Ovary (tissue), 10 donors: ENCODE measurements at places on chromosomes 4 and X.
A peak's percentile ranks its signal among the peaks of the same experiment; 100 is the strongest.

GRCh38 chr4:122150931-122151330, 1.2 kb upstream of the BLTP1 start:
- no peaks in the 10 kb centered on the region for H3K36me3 ChIP-seq
- no peaks in the 10 kb centered on the region for H3K27me3 ChIP-seq
- H3K4me3 ChIP-seq = no peak overlapping the region
- no peak for DNase-seq
- H3K4me1 ChIP-seq = peaks cover 5% of the 10 kb centered on the region

GRCh38 chr4:112514647-112515197, 1.3 kb downstream of the NEUROG2 start:
- DNase-seq = no peak
- no peaks in the 10 kb centered on the region for H3K36me3 ChIP-seq
- peaks cover 11% of the 10 kb centered on the region for H3K4me1 ChIP-seq
- H3K27me3 ChIP-seq = no peaks in the 10 kb centered on the region
- H3K4me3 ChIP-seq = peak overlapping the region; percentile 8
- no peak overlapping the region for H3K27ac ChIP-seq

DNA sequence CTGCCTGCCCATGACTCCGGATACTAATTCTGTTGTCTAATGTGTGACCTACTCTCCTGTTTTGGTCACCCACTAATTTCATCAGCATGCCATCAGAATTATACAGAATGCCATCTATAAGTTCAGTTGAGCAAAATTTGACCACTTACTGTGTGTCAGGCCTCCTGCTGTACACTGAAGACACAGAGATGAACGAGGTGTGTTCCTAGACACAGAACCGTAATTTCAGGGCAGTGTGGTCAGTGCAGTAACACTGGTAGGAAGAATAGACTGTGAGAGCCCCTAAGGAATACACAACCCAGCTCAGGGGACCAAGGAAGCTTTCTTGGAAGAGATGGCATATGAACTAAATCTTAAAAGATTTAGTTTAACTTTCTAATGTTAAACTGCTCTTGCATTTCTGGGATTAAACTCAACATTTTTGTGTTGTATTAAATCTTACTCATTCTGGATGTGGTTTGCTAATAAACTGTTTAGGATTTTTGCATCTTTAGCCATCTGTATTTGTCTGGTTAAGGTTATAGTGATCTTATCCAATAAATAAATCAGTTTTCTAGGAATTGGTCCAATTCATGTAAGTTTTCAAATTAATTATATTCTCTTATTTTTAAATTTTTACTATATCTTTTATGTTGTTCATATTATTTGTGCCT, 34.3 kb downstream of the KANTR start:
- no peaks in the 10 kb centered on the region for H3K27me3 ChIP-seq
- no peaks in the 10 kb centered on the region for H3K36me3 ChIP-seq
- peaks cover 1% of the 10 kb centered on the region for H3K4me1 ChIP-seq
- no peak for DNase-seq
- no peak overlapping the region for H3K27ac ChIP-seq

DNA sequence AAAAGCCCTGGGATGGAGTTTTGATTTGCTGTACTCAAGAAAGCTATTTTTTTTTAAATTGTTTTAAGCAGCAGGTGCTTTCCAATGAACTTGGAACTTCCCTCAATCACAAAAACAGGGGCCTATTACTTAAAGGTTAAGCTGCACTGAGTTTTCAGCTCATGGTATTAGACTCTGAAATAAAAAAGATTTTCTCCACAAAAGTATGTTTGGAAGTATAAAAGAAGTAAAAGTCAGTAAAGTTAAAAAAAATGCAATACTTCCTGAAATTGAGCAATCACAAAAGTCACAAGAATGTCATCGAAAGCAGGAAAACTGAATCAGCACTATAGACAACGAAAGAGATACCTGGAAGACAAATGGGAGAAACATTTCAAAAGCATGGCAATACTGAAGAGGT, 38.9 kb upstream of the PLAC8 start:
- H3K27ac ChIP-seq = no peak overlapping the region
- DNase-seq = no peak
- H3K36me3 ChIP-seq = no peaks in the 10 kb centered on the region
- H3K4me3 ChIP-seq = no peak overlapping the region
- H3K27me3 ChIP-seq = no peaks in the 10 kb centered on the region

DNA sequence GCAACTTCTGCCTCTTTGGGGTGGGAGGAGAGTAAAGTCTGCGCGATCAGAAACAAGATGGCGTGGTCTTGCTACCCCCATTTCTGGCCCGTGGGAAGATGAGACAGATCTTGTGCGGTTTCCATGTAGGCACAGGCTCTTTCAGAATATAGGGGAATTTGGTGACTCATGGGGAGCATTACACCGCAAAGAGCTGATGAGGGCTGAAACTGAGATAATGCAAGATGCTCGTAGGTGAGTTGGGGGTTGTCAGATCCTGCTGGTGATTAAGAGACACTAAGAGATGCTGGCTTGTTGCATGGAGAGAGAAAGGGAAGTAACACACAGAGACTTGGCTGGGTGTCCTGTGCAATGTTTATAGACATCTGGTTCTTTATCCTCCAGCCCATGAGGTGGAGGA, 1.5 kb downstream of the EVC start:
- no peak for DNase-seq
- no peaks in the 10 kb centered on the region for H3K27me3 ChIP-seq
- H3K4me1 ChIP-seq = peaks cover 10% of the 10 kb centered on the region
- H3K27ac ChIP-seq = no peak overlapping the region
- H3K4me3 ChIP-seq = no peak overlapping the region

DNA sequence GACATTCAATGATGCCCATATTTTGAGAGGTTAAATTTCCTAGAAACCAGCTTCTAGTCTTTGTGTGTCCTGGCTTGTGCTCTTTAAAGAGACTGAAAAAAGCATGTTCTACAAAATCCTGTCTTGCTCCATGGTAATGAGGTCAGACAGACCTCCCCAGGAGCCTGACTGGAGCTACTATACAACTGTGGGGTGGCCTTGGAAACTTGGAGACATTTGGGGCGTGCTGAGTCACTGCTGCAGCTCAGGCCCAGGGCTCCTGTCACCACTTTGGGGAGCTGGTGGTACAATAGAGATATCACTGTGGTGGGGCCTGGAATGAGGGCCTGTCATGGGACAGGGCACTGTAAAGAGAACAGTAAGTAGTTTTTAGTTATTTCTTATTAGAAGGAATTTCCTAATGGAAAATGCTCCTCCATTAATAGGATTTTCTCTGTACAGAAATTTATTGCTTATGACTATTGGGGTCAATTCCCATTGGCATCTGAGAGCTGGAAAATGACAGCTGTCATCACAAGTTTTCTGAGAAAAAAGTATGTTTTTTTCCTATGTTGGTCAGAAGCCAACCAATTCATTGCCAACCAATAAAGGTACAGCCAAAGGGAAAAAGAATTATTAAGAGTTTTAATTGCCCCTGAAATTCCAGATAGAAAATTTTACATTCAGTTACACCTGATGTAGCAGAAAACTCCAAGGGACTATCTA, 207.4 kb upstream of the JADE1 start:
- H3K4me1 ChIP-seq = peaks cover 25% of the 10 kb centered on the region
- no peak overlapping the region for H3K4me3 ChIP-seq
- H3K27me3 ChIP-seq = no peaks in the 10 kb centered on the region

- no peaks in the 10 kb centered on the region for H3K27me3 ChIP-seq
- H3K36me3 ChIP-seq = no peaks in the 10 kb centered on the region
- DNase-seq = no peak
- no peak overlapping the region for H3K4me3 ChIP-seq
- H3K4me1 ChIP-seq = no peaks in the 10 kb centered on the region
- no peak overlapping the region for H3K27ac ChIP-seq
Measured at GRCh38 chr4:161856711-161857326, 307.0 kb downstream of the FSTL5 start.

- H3K27me3 ChIP-seq = no peaks in the 10 kb centered on the region
- no peak overlapping the region for H3K27ac ChIP-seq
- H3K4me1 ChIP-seq = no peaks in the 10 kb centered on the region
- DNase-seq = no peak
- no peak overlapping the region for H3K4me3 ChIP-seq
- no peaks in the 10 kb centered on the region for H3K36me3 ChIP-seq
Measured at GRCh38 chr4:177194906-177195305, 114.8 kb upstream of the NEIL3 start.

GRCh38 chr4:70996018-70996360, 2.5 kb downstream of the DCK start:
- H3K36me3 ChIP-seq = no peaks in the 10 kb centered on the region
- no peak for DNase-seq
- H3K4me1 ChIP-seq = peaks cover 4% of the 10 kb centered on the region
- no peak overlapping the region for H3K4me3 ChIP-seq
- H3K27ac ChIP-seq = no peak overlapping the region

GRCh38 chr4:87134122-87134521, 86.3 kb downstream of the KLHL8 start:
- H3K36me3 ChIP-seq = no peaks in the 10 kb centered on the region
- no peak for DNase-seq
- H3K4me1 ChIP-seq = peaks cover 1% of the 10 kb centered on the region
- H3K27ac ChIP-seq = no peak overlapping the region
- no peak overlapping the region for H3K4me3 ChIP-seq

DNA sequence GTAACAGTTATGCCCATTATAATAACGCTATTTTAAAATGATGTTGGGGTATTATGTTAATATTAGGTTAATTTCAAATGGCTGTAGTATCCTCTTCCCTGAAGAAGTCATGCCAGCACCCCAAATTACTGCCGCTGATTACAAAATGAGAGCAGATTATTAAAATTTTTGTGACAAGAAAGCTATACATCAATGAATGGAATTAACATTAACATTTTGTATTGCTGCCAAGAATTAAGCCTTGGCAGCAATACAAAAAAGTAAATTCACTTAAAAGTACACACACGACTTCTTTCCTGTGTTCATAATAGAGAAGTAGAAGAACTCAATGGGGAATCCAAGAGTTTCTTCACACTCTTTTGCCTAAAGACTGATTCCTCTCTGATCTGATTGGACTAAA, 482.8 kb downstream of the STIM2 start:
- no peaks in the 10 kb centered on the region for H3K4me1 ChIP-seq
- H3K27ac ChIP-seq = no peak overlapping the region
- no peaks in the 10 kb centered on the region for H3K27me3 ChIP-seq

DNA sequence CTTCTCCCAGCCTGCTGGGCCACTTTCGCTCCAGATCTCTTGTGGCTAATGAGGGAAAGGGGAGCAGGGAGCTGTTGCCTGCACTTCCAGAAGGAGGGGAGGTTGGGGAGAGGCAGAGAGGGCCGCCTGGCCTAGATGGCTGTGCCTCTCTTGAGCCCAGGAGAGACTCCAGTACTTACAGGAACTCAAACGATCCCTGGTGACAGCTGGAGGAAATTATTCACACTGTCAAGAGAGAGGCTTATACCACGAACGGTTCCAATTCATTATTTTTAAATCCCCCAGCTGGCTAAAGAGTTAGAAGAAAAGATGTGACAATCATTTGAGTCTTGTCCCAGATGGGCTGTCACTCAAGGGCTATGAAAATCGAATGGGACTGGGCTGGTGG, 96.1 kb downstream of the PHKA2 start:
- no peaks in the 10 kb centered on the region for H3K36me3 ChIP-seq
- H3K27me3 ChIP-seq = no peaks in the 10 kb centered on the region

- H3K36me3 ChIP-seq = no peaks in the 10 kb centered on the region
- no peaks in the 10 kb centered on the region for H3K4me1 ChIP-seq
- no peak overlapping the region for H3K27ac ChIP-seq
Measured at GRCh38 chr4:162871990-162872389, 294.7 kb downstream of the NAF1 start.

DNA sequence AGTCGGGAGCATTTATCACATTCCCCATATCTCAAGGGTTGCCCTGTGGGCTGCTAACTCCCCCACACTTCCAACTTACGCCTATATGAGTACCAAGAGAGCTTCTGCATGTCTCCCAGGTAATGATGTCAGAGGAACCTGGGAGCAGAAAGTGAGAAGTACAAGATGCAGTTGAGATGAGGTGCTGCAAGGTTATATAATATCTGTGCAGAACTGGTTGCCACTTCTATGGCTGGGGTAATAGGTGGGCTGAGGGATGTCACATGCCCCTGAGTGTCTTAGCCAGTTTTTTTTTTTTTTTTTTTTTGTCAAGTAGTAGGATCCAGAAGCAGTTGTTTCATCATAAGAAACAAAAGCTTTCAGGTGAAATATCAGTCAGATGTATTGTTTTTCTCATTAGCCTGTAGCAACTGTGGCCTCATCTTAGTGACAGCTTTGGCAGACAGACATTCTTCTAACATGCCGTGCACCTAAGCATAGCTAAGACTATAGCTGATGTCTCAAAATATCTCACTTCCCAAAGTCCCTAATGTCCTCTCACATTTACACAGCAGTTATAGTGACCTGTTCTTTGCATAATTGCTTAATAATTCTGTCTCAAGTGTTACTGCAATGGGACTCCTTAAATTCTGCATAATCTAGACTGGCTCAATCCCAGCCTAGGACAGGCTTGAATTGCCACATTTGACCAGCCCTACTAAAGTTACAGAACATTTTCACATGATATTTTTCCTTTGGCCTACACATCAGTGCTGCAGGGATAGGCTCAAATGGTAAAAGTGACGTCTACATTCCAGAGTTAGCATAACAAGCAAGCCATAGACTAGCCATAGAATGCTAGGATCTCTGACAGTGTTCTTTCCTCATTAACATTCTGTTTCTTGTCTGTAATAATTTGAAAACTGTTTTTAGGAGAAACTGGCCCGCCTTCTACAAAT, 17.9 kb upstream of the MAOB start:
- H3K36me3 ChIP-seq = no peaks in the 10 kb centered on the region
- no peak overlapping the region for H3K27ac ChIP-seq
- peaks cover 2% of the 10 kb centered on the region for H3K4me1 ChIP-seq
- H3K27me3 ChIP-seq = no peaks in the 10 kb centered on the region
- no peak overlapping the region for H3K4me3 ChIP-seq

- no peaks in the 10 kb centered on the region for H3K4me1 ChIP-seq
- H3K27me3 ChIP-seq = no peaks in the 10 kb centered on the region
- H3K36me3 ChIP-seq = no peaks in the 10 kb centered on the region
- no peak for DNase-seq
- H3K4me3 ChIP-seq = no peak overlapping the region
Measured at GRCh38 chr4:152246659-152247058, 289.2 kb downstream of the FBXW7 start.

- H3K4me1 ChIP-seq = no peaks in the 10 kb centered on the region
- DNase-seq = no peak
Measured at GRCh38 chrX:23387550-23388184, 53.0 kb downstream of the PTCHD1 start.

- no peaks in the 10 kb centered on the region for H3K36me3 ChIP-seq
- DNase-seq = no peak
- no peaks in the 10 kb centered on the region for H3K27me3 ChIP-seq
- no peak overlapping the region for H3K27ac ChIP-seq
- no peak overlapping the region for H3K4me3 ChIP-seq
Measured at GRCh38 chr4:102792361-102792936, 31.7 kb upstream of the MANBA start.

GRCh38 chr4:187362937-187363857, 632.4 kb upstream of the ZFP42 start:
- no peaks in the 10 kb centered on the region for H3K36me3 ChIP-seq
- H3K27me3 ChIP-seq = no peaks in the 10 kb centered on the region
- H3K4me3 ChIP-seq = no peak overlapping the region
- no peak for DNase-seq

DNA sequence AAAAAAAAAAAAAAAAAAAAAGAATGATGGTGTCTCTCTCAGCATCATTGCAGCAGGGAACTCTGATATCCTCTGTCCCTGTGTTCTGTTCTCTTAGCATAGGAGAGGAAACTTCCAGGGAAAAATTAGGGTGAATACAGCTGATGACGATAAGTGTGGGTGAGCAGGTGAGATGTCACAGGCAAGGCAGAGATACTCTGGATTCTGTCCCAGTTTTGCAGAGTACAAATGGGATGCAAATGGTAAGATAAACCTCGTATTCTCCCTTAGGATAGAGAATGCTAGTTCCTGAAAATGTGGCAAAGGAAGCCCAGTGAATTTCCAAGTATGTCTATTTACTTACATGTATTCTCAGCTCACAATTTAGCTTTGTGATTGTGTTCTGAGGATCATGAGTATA, 671.6 kb upstream of the BOD1L1 start:
- no peak overlapping the region for H3K27ac ChIP-seq
- no peak for DNase-seq
- H3K4me3 ChIP-seq = no peak overlapping the region
- no peaks in the 10 kb centered on the region for H3K36me3 ChIP-seq
